Coronary artery (tissue), 2 donors: ENCODE measurements at places on chromosomes 6 and 20.

DNA sequence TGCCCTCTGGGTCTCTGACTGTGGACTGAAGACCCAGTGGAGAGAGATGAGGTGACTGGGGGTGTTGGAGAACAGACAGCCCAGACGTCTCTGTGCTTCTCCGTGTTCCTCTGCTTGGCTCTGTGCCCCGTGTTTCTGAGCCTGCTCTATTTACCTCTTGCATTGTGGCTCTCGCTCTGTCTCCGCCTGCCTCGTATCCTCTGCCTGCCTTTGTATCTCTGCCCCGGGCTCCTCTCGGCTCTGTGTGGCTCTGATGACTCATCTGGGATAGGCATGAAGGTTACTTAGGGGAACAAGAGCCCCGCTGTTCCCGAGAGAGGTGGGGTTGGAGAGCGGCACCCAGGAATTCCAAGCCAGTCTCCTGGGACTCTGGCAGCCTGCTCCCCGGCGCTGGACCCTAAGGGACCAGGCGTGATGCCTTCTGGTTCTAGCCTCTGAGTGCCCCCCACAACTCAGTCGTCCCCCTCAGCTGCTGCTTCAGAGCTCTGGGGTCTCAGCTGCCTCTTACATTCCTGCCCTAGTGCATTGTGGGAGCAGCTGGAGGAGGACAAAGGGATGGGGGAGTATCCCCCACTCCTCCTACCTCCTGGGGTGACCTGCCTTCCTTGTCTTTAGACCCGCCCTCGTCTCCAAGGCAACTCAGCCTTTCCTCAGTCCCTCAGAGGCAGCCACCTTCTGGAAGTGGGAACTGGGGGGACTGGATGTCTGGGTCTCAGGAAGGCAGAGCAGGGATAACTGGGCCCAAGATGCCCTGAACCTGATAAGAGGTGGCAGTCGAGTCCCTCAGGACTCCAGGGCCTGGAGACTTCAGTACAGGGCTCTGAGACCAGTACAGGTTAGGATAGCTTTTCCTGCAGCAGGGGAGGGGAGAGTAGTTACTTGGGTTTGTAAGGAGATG lies 1.9 kb downstream of the DDR1 start:
- no peak for DNase-seq

DNA sequence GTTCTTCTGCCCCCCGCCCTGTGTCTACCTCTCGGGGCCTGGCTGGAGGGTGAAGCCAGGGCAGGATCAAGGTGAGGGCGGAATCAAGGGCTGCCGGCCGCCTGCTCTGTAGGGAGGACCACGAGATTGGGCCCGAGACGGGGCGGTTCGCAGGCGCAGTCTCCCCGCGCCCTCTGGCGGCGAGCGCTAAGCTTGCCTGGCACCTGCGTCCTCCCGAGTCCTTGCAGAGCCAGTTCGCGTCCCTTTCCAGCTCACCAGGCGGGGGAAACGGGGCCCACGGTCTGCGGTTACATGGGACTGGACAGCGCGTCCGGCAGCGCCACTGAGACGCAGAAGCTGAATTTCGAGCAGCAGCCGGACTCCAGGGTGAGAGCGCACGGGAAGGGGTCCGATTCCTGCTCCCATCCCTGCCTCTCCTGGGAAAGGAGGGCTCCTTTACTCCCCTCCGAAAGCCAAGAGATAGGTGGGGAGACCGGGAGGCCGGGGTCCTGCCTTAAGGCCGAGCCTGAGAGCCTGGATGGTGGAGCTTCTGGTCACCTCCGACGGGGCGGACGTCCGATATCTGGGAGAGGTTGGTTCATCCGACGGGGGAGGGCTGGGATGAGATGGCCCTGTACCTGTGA lies 3.6 kb upstream of the MATN4 start:
- no peak for DNase-seq

- DNase-seq: no peak
Observed at GRCh38 chr6:140490081-140490480, 1115.6 kb upstream of the CITED2 start.

- no peak for DNase-seq
Observed at GRCh38 chr6:53827531-53827930, 32.7 kb downstream of the LRRC1 start.

GRCh38 chr20:51350941-51351631 lies 191.4 kb downstream of the NFATC2 start:
- no peak for DNase-seq

- DNase-seq: no peak
Observed at GRCh38 chr20:63896264-63897105, 1.6 kb downstream of the DNAJC5 start.

DNA sequence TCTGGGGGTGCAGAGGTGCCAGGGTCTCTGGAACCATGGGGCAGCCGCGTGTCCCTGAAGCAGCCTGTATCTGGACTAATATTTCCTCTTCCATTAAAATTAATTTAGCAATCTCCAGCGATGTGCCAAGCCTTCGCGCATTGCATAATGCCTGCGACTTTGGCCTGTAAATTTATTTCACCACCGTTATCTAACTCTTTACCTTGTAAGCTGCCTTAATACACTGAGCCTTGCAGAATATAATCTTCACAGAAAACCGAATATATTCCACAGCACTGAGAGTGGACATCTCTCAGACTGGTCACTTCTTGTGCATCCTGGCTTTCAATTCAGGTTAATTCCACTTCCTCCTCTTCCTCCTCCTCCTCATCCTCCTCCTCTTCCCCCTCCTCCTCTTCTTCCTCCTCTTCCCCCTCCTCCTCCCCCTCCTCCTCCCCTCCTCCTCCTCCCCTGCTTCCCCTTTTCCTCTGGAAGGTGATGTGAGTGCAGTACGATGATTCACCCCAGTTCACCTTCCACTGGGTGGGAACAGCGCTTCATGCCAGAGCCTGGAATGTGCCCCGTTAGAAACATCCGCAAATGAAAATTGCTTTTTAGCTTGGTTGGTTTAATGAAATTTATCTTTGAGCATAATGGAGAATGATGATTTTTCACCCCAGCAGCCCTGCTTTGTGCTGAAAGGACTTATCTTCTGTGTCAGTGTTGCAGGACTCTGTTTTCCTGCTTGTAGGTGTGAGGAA lies 101.4 kb downstream of the CDH4 start:
- no peak for DNase-seq

DNA sequence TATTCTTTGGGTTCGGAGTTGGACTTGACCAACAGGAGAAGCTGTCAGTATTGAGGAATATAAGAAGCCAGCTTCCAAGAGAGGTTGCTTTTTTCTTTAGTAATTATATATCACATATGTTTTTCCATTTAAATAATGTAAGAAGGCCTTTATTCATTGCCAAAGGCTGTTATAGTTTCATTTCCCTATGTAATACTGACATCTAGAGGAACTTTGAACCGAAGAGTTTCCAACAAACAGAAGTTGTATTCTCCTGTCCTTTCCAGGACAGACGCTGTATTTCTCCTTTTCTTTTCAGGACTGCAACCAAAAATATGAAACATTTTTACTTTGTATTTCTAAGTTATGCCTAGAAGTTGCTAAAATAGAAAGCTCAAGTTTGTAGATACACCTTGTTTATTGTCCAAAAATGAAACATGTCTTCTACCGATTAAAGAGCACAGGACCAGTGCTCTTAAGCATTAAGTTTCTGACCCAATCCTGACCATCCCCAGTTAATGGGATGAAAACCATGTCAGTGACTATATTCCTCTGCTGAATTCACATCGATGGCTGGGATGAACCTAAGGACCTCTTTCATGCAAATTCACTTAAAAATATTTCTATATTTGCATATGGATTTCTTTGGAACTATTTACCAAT lies 55.1 kb downstream of the MYLK4 start:
- no peak for DNase-seq
